HFFc6 (cell line): ENCODE measurements at places on chromosomes 2 and 18. TPM values are rescaled to one million over a fixed set of nuclear protein-coding genes. Genes with fewer than 3 reads are reported as not detected.

The SERPINB11 gene
- not detected in 3 replicates for total RNA-seq

- no peaks in the 10 kb centered on the region for H3K27me3 ChIP-seq
- H3K27ac ChIP-seq = no peak overlapping the region
- H3K36me3 ChIP-seq = no peaks in the 10 kb centered on the region
- H3K4me3 ChIP-seq = no peak overlapping the region
- no peak for DNase-seq
These were observed 71.5 kb downstream of the GREB1L start for GRCh38 chr18:21313576-21313975.

DNA sequence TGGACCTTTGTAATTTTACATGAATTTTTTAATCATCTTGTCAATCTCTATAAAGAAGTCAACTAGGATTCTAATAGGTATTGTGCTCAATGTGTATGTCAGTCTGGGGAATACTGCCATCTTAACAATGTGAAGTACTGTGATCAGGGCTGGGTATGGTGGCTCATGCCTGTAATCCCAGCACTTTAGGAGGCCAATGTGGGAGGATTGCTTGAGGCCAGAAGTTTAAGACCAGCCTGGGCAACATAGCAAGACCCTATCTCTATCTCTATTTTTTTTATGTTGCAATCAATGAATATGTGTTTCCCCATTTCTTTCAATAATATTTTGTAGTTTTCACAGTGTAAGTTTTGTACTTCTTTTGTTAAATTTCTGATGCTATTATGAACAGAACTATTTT is 185.0 kb downstream of the DYM start:
- peaks cover 9% of the 10 kb centered on the region; the same call in 1 of the 2 replicates for H3K36me3 ChIP-seq
- H3K27ac ChIP-seq = no peak overlapping the region
- no peak for DNase-seq
- no peak overlapping the region for H3K4me3 ChIP-seq

GRCh38 chr2:222912117-222912516 is 51.3 kb downstream of the ACSL3 start:
- H3K27me3 ChIP-seq = no peaks in the 10 kb centered on the region
- no peak overlapping the region for H3K27ac ChIP-seq
- no peak for DNase-seq
- H3K4me3 ChIP-seq = no peak overlapping the region
- peaks cover 57% of the 10 kb centered on the region for H3K4me1 ChIP-seq

DNA sequence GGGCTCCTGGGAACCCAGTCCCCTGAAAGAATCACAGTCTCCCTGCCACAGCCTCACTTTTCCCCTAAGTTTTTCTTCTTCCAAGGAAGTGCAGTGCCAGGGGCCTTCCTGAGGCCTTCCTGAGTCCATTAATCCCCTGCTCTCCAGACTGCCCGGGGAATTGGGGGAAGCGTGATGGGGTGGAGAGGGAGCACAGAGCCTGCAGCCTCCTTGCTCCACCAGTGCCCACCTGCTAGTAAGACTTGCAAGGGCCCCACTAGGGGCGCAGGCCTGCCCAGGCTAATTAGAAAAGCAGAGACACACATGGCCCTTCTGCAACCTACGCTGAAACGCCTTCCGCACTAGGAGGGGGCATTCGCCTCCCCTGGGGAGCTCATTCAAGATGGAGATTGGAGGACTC is 110.6 kb downstream of the MRO start:
- no peaks in the 10 kb centered on the region for H3K36me3 ChIP-seq
- no peaks in the 10 kb centered on the region; the same call in 1 of the 2 replicates for H3K27me3 ChIP-seq
- no peak overlapping the region for H3K27ac ChIP-seq
- H3K4me1 ChIP-seq = no peaks in the 10 kb centered on the region
